NCI-H446 treated with DMSO at 0.1 percent for 48 hours (cell line): ENCODE measurements at places on chromosomes 1 and 21.
A peak's percentile ranks its signal among the peaks of the same experiment; 100 is the strongest.

DNA sequence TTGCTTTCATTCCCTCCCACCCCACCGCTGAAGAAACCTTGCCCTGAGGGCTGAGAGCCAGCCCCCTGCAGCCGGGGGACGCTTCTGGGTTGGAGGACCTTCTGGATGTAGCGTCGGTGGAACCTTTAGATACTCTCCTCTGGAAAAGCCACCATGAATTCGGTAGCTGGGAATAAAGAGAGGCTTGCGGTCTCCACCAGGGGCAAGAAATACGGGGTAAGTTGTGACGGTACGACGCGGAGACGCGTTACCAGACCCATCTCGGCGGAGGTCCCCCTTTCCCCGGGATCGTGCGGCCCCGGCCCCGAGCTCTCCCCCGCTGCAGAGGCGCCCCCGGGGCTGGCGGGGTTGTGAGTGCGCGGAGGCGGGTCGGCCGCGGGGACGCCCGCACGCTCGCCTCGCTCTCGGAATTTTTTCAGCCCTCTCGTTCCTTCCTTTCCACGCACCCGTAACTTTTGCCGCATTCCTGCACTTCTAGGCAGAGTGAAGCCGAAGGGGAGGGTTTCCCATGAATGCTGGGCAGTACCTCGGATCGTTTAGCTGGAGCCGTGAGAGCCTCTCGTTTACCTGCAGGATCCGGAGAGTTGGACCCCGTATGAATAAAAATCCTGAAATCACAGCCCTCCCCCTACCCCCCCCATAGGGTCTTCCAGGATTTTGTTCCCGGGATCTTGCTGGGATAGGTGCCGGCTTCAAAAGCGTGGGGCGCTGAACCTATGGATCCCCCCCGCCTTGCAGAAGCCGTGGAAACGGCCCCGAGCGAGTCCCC is 671 bp downstream of the KIF26B start:
- DNase-seq: no peak

DNA sequence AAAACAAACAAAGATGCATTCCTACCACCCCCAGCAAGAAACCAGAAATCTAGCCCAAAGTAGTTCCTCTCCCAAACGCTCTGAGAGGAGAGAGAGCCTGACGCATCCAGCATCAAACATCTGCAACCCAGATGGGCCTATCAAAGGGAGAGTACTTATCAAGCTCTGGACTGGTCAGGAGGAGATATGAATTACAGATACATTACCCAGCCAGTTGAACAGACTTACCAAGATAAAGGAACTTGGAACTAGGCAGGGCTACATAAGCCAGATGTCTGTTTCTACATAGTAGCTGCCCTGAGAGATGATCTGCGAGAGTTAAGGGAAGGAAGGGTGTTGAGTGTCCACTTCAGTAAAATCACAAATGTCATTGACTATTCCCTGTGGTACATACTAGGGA is 138.4 kb downstream of the PAPPA2 start:
- no peak for DNase-seq

DNA sequence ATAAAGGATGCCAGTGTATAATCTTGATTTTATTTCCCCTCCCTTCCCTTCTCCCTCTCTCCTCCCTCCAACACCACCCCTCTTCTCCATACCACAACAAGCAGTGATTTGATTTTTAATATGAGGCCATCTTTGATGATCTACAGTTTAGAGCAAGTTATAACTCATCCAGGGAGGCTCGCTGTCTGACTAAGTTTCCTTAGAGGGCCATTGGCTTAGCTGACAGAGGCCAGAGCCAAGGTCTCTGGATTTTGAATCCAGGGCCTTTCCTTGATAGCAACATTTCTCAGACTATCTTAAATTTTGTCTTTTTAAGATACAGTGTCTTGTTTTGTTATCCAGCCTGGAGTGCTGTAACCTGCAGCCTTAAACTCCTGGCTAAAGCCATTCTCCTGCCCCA is 431.0 kb upstream of the USP24 start:
- no peak for DNase-seq

- no peak for DNase-seq
Observed at GRCh38 chr1:213968146-213968825, 19.5 kb upstream of the PROX1 start.

DNA sequence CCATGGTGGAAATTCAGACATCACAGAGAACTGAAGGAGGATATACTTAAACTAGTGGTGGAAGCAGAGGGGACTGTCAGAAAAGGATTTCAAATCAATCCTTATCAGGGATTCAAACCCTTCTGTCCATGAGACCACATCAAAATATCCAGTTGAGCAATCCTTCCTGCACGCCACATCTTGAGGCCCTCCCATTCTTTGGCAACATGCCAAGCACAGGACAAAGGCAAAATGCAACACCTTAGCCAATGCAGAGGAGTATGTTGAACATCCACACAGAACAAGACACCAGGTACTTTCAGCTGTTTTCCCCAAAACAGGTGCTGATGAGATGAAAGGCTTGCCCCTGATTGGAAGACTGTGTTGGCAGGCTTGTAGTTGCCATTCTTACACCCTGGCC is 81.8 kb upstream of the PLXNA2 start:
- DNase-seq: no peak

GRCh38 chr21:37593015-37593414 is 226.4 kb downstream of the DYRK1A start:
- no peak for DNase-seq

DNA sequence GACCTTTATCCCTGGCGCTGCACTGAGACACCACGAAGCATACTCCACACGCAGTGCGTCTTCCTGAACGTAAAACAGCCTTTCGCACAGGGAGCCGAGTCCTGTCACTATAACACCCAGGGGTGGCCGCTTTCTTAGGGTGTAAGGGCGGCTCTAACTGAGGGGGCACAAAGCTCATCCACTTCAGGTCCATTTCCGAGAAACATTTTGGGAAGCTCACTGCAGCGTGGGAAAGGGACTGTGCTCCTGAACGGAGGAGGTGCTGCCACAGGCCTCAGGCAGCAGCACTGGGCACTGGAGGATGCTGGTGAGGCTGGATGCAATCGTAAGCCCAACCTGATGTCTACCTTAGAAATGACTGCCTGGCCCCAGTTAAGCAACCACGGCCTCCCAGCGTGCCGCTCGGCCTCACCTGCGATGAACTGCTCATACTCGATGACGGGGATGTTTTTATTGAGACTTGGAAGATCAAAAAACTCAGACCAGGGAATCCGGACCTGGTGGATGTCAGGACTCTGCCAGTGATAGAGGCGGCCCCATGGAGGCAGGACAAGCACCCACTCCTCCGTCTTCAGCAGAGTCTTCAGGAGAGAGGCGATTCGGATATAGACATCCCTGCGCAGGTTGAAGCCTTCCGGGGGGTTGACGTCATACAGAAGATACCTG is 2.3 kb downstream of the POFUT2 start:
- DNase-seq: no peak

DNA sequence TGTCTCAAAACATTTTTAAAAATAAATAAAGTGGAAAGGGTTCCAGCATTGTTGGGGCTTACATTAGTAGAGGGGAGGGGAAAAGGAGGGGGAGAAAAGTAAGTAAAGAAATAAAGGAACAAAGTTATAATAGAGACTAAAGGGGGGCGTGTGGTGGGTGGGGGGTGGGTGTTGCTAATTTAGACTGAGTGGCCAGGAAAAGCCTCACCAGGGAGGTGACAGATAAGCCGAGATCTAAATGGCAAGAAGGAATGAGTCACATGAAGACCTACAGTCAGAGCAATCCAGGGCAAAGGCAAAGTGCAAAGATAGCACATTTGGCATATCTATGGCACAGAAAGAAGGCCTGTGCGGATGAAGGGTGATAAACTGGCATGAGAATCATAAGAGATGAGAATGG is 7.5 kb downstream of the MPL start:
- DNase-seq: no peak

DNA sequence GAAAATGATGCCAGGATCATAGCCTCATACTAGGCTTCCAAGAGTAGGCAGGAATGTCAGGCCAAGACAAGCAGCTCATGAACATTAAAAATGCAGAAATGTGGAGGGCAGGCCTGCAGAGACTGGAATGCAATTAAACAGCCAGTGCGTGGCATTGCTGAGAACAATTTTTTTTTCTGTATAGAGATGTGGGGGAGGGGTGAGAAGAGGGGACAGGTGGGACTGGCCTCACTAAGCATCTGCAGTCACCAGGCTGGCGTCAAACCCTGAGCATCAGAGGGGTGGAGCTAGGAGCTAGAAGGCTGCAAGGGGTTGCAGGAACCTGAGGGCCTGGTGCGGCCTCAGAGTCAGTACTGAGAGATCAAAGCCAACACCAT is 114.1 kb downstream of the TNR start:
- no peak for DNase-seq

- DNase-seq: no peak
Observed at GRCh38 chr21:17497316-17497715, 15.5 kb upstream of the CXADR start.

DNA sequence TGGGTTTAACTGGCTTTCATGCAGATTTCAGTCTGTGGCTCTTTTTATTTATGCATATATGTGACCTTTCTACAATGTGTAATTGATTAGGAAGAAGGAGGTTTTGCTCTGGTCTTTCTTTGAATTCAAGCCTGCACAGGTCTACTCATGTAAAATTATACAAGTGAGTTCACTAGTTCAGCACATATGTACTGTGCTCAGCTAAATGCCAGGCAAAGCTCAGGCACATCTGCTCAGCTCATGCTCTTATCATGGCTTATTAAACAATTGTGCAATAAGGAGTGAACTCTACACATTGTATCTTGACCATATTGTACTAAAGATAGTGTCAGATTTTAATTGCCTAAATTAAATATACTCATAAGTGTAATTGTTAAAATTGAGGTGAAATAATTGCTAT is 378.4 kb downstream of the ADGRL2 start:
- DNase-seq: peak; percentile 83

- DNase-seq: no peak
Observed at GRCh38 chr1:114299331-114299975, 145.8 kb upstream of the SYT6 start.

- DNase-seq: no peak
Observed at GRCh38 chr1:101004061-101004460, 21.5 kb downstream of the DPH5 start.

DNA sequence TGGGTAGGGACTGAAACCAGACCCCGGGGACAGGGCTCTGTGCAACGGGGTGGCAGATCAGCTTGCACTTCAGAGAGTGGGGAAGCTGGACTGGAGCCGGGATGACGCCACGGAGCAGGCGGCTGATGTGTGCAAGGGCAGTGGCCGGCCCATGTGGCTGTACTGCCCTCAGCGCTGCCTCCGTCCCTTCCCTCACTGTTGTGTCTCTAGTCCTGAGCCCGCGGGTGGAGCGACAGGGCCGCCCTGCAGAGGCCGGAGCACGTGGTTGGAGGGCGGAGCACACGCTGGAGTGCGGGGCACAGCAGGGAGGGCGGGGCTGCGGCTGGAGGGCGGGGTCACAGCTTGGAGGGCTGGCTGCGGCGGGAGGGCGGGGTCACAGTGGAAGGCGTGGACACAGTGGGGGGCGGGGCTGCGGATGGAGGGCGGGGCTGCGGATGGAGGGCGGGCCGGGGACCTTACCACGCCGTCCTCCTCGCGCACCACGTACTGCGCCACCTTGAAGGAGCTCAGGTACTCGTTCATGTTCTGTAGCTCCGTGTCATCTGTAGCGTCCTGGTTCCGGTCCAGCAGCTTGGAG is 52.4 kb downstream of the CHD5 start:
- no peak for DNase-seq

DNA sequence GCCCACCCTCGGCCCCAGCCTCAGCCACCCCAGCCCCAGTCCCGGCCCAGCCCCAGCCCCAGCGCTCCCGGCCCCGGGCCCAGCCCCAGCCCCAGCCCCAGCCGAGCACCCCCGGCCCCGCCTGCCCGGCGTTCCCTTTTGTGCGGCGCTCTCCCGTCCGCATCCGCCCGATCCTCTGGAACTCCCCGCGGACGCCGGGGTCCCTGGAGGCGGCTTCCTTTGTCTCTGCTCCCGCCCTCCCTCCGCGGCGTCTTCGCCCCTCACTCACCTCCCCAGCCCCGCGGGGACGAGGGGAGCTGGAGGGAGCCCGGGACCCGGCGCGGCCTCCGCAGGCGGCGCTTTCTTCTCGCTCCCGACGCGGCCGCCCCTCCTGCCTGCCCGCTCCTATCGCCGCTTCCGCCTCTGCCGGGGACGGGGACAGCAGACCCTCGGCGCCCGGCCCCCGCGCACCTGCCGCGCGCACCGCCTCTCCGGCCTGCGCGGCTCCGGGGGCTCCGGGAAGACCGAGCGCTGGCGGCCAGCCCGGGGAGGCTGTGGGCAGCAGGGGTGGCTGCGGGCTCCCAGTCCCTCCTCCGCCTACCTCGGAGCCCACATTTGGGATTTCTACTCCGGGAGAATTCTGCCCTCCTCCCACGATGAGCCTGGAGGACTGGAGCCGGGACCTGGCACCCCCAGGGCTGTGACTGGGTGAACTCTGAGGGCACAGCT is 14.0 kb downstream of the AGRN start:
- DNase-seq: no peak

DNA sequence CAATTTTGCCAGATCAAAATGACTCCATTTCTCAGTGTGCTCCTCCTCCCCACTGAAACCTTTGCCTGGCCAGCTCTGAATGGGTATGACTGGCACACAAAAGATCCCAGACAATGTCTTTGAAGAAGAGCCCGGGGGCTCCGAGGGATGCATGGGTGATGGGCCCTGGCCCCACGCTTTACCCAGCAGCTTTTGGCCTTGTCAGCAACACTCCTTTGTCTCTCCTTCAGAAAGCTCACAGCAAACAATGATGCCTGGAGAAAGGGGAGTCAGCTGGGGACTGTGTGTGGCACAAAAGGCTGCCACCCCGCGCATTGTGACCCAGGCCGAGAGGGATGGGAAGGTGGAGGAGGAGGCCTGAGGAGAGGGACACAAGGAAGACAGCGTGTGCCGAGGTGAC is 45.9 kb downstream of the PLXNA2 start:
- no peak for DNase-seq

- DNase-seq: no peak
Observed at GRCh38 chr1:2837823-2838222, 36.3 kb upstream of the TTC34 start.

DNA sequence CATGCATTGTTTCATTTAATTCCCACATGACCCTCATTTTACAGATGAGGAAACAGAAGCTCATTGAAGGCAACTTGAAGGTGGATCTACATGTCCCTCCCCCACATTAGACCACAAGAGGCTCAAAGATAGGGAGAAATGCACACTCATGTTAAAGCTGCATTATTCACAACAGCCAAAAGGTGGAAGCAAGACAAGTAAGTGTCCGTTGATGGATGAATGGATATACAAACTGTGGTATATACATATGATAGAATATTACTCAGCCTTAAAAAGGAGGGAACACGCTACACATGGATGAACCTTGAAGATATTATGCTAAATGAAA is 149.7 kb upstream of the JUN start:
- DNase-seq: no peak

GRCh38 chr21:45104560-45104959 is 30.2 kb downstream of the ADARB1 start:
- DNase-seq: no peak
